ENCODE measurements at places on chromosomes 5 and 9.

DNA sequence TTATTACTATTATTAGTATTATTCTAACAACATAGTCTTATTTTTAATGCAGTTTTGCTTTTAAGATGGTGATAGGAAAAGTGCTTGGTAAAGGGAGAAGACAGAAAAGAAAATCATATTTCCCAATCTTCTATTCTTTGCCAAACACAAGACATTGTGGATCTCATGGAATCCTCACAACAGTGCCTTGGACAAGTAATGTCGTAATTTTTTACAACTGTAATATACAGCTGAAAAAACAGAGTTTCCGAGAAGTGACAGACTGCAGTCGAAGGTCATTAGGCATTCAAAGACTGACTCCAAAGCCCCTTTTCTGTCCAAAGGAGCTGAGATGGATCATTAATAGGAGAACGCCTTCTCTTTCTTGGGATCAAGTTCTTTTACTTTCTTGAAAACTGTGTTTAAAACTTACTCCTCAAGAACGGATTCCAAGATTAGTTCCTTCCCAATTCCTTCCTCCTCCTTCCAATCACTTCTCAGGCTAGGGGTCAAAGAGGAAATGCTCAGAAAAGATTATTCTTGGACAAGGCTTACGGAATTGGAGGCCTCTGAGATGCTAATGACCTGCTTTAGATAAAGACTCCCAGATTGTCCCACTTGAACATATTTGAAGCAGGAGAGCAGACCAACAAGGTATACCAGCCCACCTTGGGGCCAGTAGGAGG lies 24.3 kb upstream of the TRIM32 start:
- no peak for DNase-seq

GRCh38 chr5:28324174-28324573 lies 1285.8 kb upstream of the CDH9 start:
- no peak for DNase-seq

- DNase-seq: no peak
These were observed 422.7 kb upstream of the PIK3R1 start for GRCh38 chr5:67792891-67793290.

- no peak for DNase-seq
These were observed 46.5 kb downstream of the SLC25A46 start for GRCh38 chr5:110785356-110785755.

DNA sequence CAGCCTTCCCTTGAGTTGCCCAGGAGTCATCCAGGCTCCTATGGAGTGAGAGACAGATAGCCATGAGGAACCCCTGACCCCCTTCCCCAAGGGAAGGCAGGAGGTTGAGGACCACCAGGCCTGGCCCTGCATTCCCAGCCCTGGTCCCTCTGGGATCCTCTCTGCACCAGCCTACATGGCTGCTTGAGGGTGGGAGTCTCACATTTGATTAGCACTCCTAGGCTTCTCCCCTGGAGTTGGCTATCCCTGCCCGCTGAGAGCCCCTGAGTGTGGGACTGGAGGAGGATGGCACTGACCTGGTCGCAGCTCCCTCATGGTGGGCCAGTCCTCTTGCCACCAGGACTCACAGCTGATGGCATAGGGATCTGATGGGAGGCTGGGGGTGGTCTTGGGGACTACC lies 46.7 kb downstream of the SAR1B start:
- no peak for DNase-seq

DNA sequence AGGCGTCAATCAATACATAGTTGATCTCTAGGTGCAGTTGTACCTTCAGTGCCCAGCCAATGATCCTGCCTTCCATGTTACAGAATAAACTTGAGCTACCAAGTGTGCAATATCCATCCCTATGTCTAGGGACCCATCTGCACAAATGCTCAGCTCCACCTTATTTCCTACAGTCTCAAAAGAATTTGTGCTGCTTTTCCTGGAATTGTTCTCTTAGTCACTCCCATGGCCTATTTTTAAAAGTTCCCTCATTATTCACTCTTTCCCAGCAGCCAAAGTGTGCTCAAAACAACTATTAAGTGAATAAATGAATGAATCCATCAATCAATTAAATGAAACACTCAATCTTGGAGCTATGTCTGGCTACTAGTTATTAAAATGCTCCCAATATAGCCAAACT lies 14.7 kb downstream of the LIX1 start:
- DNase-seq: no peak

DNA sequence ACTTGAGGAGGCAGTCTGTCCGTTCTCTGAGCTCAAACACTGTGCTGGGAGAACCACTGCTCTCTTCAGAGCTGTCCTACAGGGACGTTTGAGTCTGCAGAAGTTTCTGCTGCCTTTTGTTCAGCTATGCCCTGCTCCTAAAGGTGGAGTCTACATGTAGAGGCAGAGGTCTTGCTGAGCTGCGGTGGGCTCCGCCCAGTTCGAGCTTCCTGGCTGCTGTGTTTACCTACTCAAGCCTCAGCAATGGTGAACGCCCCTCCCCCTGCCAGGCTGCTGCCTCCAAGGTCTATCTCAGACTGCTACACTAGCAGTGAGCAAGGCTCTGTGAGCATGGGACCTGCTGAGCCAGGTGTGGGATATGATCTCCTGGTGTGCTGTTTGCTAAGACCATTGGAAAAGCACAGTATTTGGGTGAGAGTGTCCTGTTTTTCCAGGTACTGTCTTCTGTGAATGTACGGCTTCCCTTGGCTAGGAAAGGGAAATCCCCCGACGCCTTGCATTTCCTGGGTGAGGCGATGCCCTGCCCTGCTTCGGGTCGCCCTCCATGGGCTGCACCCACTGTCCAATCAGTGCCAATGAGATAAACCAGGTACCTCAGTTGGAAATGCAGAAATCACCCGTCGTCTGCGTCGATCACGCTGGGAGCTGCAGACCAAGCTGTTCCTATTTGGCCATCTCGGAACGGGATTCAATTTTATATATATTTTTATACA lies 58.5 kb downstream of the CNTRL start:
- no peak for DNase-seq

GRCh38 chr5:83837265-83837907 lies 116.7 kb upstream of the HAPLN1 start:
- DNase-seq: no peak

DNA sequence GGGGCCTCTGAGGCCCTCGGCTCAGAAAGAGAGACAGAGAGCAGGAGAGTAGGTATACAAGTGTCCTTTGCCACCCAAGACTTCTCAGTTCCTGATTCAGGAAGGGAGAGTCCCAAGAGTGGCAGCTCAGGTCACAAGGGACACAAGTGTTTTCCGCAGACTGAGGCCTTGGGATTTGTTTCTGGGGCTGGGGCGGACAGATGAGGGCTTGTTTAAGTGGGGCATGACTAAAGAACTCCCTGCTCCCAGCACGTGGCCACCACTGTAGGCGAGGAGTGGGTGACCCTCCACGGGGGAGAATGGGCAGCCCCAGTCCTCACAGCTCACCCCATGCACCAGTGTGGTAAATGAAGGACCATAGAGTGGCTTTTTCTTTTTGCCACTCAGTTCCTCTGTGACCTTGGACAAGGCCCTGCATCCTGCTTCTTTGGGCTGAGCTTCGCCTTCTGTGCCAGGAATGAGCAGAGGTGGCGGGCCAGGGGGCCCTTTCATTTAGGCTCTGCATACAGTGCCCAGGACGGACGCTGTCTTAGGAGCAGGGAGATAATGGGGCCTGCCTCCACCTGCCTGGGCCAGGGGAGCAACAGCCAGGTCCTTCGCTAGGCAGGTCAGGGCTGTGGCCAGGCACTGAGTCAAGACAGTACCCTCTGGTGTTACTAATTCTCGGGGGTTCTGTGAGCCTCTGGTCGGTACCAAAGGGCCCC lies 50.8 kb downstream of the AMBP start:
- DNase-seq: no peak

GRCh38 chr9:34612788-34613390 lies 992 bp upstream of the RPP25L start:
- DNase-seq: peak; percentile 91

DNA sequence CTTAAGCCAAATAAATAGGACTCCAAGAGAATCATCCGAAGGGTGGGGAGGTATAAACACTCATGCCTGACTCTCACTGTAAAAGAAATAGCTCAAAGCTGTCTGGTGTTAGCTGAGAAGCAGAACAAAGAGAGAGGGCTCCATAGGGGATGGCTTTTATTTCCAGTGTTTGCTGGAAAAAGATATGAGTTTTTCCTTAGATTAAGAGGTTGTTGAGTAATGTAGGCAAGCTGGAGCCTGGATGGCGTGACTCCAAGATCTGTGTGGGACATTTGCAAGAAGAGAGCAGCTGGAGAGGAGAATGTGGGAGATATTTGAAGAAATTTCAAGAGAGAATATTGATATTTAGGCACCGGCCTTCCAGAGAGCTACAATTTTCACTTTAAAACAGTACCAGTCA lies 793.7 kb upstream of the RGMB start:
- DNase-seq: peak; percentile 91

- no peak for DNase-seq
These were observed 70.5 kb downstream of the FOXD1 start for GRCh38 chr5:73378070-73378469.

GRCh38 chr9:37382161-37382981 lies 40.1 kb upstream of the GRHPR start:
- DNase-seq: no peak

- DNase-seq: peak; percentile 18
These were observed 187.4 kb downstream of the ARHGAP26 start for GRCh38 chr5:142957528-142957927.

GRCh38 chr5:149054416-149054815 lies 8.4 kb downstream of the SH3TC2 start:
- DNase-seq: no peak

DNA sequence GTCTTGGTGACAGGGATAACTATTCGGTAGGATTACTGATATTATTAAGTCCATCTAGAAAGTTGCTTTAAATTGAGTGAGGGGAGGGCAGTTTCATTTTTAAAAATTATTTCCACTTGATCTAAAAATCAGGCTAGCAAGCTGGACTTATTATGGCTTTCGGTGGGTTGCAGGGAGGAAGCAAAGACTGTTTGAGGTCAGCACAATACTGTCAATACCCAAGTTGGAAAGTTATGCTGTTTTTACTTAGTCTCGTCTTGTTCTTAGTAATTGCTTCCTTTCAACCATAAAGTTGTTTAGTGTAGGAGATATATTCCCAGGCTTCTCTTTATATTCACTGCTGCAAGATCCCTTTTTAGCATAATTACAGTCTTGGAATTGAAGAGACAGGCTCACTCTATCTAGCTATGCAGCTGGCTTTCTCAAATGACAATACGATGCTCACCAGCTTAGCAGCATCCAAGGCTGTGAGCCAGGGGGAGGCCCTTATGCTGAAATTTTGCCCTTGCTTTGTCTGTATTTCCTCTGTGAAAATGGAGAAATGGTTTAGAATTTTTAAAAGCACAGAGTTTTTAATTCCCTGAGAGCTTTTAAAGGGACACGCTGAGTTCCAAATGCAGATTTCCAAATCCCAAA lies 68.2 kb upstream of the APC start:
- DNase-seq: peak; percentile 79

- DNase-seq: no peak
These were observed 51.0 kb downstream of the KIF4B start for GRCh38 chr5:155064580-155064979.

DNA sequence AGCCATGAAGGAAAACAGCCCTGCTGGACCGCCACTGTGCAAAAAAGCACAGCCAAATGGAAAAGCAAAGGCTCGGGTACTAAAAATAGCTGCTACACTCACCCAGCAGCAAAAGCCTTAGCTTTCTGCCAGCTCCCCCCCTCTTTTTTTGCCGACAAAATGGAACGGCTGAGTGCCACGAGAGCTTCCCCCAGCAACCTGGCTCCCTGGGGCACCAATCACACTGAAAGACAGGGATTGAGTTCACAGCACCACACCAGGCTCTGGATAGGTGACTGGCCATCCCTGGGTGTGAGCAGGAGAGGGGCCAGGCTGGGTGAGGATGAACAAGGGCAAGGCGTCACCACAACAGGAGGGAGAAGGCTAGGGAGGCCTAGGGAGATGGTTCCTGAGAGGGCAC lies 66.7 kb downstream of the SIL1 start:
- DNase-seq: peak; percentile 83

- no peak for DNase-seq
These were observed 75.9 kb downstream of the NFIB start for GRCh38 chr9:14238079-14238478.

DNA sequence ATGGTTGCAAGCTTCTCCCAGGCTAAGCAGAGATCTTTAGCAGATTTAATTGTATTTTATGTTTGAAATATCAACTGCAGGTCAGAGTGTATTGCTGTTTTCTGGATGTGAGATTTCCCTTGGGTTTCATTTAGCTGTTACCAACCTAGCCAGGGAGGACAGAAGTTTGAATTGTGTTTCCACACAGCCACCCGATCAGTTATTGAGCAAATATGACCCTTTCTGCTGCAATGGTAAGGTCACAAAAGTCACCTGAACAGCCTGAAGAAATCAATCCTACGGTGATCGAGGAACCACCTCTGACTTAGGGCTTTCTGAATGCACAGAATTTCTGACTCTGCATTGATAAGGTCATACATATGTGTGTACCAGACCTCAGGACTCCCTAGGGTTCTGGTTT lies 419.9 kb downstream of the MAN2A1 start:
- DNase-seq: no peak

DNA sequence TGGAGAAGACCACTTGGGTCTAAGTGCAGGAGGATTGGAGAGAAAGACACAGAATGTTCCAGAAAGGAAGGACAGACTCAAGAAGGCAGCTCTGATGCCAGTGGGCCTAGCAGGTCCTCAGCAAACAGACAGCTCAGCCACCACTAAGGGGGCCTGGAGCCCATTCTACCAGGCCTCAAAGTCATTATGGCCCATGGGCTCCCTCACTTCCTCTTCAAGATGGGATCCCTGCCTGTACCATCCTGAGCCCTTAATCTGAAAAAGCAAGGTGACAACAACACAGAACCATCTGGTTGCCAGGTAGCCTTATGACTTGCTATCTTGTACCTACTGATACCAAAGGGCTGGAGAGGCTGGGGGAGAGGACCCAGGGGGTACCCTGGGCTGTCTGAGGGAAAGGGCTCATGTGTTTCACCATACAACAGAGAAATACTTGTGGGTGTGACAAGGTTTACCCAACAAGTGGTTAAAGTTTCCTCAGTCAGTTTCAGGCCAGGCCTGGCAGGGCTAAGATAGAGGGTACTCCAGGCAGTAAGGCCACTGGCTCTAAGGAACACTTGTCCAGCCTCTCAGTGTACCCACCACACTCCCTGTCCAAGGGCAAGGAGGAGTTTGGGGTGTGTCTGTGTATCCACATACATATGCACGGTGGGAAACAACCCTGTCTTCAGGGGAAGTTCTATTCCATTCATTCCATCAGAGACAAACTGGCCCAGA lies 30.7 kb downstream of the TCF7 start:
- DNase-seq: no peak

GRCh38 chr5:92945605-92946097 lies 635.4 kb downstream of the NR2F1-AS1 start:
- peak; percentile 23 for DNase-seq

DNA sequence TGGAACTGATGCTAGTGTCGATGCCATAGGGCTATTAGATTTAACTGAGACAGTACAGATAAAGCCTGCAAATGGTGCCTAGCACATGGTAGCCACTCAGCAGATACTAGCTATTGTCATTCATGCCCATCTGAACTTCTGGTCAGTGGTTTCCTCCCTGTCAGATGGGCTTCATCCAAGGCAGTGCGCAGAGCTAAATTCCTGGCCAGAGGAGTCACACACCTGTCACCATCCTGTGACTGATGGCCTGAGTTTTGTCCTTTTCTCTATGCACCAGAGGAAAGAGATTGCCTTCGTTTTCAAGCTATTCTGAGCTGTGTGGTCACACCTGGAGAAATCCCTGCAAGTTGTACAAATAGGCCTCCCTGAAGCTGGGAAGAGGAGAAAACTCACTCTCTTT lies 34.7 kb downstream of the MSX2 start:
- no peak for DNase-seq

GRCh38 chr9:108469654-108470053 lies 386.1 kb downstream of the ACTL7B start:
- no peak for DNase-seq

GRCh38 chr9:19757745-19758144 lies 31.1 kb downstream of the SLC24A2 start:
- DNase-seq: no peak

All from tongue (tissue), 3 donors.